MV-4-11 (cell line): ENCODE measurements at places on chromosomes 13 and 19.

GRCh38 chr19:11673608-11674041 is 65.1 kb downstream of the ZNF823 start:
- no peak for DNase-seq

GRCh38 chr19:44747739-44748425 is 626 bp upstream of the BCL3 start:
- DNase-seq = peak; percentile 74

GRCh38 chr13:37618554-37618953 is 20.0 kb upstream of the POSTN start:
- DNase-seq = no peak

DNA sequence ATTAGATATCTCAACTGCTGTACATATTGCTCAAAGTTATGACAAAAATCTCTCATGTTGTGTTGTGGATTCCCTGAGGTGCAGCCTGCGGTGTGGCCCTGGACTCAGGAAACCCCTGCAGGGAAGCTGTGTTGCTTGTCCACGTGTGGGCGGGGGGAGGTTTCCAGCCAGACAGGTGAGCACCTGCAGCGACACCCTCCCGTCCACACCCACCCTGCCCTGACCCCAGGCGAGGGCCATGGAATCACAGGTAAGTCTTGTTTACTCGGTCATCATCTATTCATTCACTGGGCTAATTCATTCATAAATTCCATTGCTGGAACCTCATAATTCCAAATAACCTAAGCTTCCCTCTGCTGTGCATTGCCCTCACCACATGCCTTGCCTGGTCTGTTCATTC is 14.1 kb downstream of the PLPP2 start:
- no peak for DNase-seq

GRCh38 chr13:109867766-109868165 is 81.4 kb upstream of the IRS2 start:
- DNase-seq = no peak

DNA sequence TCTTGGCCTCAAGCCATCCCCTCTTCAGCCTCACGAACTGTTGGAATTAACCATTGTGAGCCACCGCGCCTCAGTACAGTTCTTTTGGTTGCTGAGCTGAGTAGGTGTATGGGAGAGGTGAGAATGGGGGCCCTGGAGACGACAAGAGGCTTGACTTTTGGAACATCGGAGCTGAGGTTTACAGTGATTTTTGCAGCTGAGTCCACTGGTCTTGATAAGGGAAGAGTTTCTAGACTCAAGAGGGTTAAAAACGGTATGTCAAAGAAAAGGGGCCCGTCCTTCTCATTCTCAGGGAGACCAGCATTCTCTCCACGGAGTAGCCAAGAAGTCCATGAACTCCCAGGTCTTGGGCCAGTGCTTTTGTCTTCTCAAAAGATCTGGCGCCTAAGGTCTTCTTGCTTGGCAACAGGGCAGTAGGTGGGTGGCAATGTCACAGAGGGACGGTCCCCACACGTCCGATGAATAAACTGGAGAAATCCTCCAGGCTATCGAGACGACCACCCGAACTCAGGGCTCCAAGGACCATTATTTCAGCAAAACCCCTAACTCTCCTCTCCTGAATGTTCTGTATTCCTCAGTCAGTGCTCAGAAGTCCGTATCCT is 6.4 kb upstream of the QTRT1 start:
- no peak for DNase-seq

GRCh38 chr19:40223135-40223822 is 3.2 kb downstream of the CCNP start:
- DNase-seq = no peak

GRCh38 chr19:3343619-3344502 is 22.5 kb upstream of the NFIC start:
- peak; percentile 92 for DNase-seq

GRCh38 chr13:36512771-36513170 is 80.5 kb downstream of the CCNA1 start:
- DNase-seq = no peak

DNA sequence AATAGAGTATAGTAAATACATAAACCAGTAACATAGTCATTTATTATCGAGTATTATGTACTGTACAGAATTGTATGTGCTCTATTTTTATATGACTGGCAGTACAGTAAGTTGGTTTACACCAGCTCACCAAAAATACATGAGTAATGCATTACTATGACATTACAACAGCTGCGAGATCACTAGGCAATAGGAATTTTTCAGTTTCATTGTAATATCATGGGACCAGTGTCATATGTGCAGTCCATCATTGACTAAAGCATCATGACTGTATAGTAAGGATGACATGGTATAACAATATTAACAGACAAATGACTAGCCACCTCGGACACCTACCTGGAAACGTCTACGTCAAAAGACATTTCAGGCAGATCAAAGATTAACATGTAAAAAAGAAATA is 33.6 kb downstream of the ATP7B start:
- no peak for DNase-seq

- no peak for DNase-seq
Observed at GRCh38 chr13:99347335-99347878, 40.2 kb upstream of the GPR183 start.

GRCh38 chr19:30857388-30857787 is 485.2 kb downstream of the ZNF536 start:
- peak; percentile 53 for DNase-seq

DNA sequence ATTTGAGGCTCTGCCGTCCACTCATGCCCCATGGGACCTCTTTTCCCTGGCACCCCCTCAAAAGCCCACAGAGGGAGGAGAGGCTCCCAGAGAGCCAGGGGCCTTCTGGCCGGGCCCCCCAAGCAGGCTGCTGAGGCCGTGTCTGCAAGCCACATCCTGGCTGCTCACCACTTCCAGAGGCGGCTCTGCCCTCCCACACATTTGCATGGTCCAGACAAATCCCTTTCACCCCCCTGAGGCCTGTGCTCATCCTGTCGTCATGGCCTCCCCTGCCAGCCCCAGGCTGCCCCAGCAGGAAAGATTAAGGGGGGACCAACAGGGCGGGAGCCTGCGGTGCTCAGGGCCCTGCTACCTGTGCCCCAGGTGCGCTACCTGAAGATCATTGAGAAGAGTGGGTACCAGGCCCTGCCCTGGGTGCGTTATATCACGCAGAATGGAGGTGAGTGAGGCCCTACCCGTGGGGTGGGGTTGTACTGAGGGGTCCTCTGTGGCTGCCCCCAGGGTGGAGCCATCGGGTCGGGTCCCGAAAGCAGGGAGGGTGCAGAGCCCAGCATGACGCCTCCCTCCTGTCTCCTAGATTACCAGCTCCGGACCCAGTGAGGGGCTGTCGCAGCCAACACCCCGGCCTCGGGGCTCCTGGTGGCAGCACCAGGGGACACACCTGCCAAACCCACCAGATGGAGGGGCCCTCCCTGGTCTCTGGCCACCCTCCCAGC is 36.3 kb downstream of the AP1M1 start:
- DNase-seq = no peak

DNA sequence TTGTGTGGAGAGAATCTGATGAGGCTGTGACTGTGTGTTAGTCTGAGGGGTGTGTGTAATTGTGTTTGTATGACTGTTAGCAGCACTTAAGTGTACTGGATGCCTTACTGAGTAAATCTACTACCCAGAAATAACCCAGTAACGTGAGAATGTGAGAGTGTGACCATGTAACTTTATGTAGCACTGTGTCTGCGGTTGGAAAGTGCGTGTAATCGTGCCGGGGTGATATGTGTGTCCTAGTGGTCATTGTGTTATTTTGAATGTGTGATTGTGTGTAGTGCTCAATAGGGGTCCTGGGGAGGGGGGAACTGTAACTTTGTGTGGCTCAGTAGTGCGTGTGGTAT is 550 bp downstream of the ZNF383 start:
- no peak for DNase-seq

DNA sequence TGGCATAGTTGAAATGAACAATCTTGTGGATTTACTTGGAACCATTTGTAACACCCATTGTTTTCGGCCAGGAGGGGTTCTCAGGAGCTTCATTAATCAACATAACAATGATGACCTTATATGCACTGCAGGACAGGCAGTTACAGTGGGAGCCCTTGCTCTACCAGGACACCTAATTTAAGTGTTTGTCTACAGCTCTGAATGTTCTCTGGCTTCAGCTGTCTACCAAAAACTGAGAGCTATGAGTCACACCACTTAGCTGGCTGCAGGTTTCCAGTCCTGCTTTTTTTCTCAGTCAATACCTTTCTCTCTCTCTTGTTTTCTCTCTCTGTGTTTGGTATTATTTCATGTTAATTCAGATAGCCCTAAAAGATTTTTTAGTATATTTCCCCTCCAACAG is 105.4 kb upstream of the MBNL2 start:
- DNase-seq = no peak

DNA sequence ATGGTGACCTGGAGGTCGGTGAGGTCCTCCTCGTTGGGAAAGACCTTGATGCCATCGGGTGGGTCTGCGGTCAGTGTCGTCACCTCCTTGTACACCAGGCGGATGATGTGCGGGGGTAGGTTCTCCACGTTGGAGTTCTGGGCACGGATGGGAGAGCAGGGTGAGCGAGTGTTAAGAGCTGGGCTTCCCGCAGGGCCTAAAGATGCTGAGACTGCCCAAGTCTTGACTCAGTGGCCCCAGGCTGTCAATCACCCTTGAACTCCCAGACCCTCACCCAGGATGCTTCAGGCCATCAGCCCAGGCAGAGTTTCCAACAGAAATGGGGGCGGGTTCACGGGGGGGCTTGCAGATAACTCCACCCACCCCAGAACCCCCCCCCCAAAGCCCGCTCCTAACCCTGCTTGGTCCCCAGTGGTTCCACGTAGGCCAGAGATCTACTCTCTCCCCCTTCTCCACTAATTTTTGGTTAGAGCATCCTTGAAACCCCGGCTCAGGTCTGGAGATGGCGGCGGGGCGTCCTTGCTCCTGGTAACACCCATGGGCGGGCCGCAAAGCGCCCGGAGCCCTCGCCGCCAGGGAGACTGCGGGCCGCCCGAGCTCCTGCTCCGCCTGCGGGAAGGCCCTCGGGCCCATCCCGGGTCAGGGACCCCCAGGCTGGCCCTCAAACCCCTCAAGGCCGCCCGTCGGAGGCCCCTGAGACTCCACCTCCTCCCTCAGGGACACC is 600 bp downstream of the UBE2S start:
- DNase-seq = peak; percentile 43
